Activated T-helper 1 cell treated with anti-CD3 and anti-CD28 coated beads, Interleukin-2, amount 50 U/mL, for 16 hours (primary cell): ENCODE measurements at places on chromosomes 13 and 19.
A peak's percentile ranks its signal among the peaks of the same experiment; 100 is the strongest.

GRCh38 chr13:84433024-84433423 is 550.8 kb upstream of the SLITRK1 start:
- DNase-seq = no peak

DNA sequence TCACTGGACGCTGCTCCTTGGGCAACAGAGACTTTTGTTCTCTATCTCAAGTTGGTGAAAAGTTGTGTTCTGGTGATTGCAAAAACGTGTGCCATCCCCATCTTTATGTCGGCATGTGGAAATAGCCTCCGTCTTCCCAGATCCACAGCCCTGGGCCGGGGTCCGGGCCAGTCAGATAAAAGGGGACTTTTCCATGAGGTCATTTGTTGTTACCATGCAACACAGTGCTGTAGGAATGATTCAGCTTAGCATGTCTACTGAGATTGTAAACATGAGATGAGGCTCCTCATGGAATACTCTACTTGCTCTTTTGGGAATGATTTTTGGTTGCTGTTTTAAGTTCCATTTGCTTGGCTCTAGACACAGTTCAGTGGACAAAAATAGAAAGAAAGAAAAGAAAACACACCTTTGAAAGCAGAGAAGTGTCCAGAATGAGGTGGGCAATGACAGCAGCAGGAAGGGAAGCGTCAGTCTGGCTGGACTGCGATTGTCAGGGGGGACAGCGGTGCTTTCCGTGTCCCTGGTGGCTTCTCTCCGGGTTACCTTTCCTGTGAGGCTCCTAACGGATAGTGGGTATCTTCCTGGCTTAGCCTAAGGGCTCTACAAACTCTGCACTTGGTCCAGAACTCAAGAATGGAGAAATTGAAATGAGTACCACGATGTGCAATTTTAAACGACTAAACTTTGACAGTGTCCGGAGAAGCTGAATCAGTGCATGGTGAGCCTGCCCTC is 91.6 kb downstream of the TEX29 start:
- DNase-seq = no peak

- DNase-seq = no peak
Observed at GRCh38 chr13:80199585-80200292, 141.2 kb downstream of the SPRY2 start.

DNA sequence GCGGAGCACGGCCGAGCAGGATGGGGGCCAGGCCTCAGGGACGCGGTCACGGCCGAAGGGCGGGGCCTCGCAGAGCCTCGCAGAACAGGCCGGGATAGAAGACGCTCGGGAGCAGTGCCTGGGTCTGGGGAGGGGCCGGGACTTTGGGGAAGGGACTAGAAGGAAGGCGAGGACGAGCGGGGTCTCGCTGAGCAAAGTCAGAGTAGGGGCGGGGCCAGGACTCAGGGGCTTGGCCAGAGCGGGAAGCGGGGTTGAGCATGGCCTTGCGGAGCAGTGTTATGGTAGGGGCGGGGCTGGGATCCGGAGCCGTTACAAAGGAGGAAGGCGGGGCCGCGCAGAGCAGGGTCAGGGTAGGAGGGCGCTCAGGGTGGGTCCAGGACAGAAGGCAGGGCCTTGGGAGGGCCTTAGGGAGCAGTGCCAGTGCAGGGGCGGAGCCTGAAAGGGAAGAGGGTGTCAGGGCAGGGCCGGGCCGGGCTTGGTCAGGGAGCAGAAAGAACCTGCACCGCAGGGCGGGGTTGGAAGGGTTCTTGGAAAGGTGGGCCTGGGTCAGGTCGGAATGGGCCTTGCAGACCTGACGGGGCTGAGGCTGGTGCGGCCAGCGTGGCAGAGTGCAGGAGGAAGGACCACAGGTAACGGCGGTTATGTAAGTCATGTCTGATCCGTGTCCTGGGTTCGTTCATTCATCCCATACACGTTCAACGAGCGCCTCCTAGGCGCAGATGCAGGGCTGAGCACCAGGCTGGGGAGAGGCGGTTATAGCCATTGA is 533 bp upstream of the ATP8B3 start:
- DNase-seq = peak; percentile 63

- DNase-seq = no peak
Observed at GRCh38 chr13:31903111-31903815, 128.3 kb upstream of the FRY start.
